ENCODE measurements at places on chromosomes 16 and 17.

DNA sequence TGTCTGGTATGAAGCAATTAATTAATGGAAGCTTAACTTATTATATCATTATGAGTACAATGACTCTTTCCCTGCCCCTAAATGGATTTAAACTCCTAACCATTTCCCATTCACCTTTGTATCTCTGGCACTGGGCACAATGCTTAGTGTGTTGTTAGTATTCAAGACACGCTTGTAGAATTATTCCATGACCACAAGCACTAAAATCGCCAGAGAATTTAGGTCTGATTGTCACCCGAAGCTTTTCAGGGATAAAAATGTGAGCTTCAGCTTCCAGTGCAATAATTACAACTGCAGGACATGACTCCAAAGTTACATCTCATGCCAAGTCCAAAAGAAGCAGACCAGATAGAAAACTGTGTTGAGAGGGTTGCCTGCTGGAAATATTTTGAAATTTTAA, 101.6 kb downstream of the CDH8 start:
- no peak for DNase-seq

DNA sequence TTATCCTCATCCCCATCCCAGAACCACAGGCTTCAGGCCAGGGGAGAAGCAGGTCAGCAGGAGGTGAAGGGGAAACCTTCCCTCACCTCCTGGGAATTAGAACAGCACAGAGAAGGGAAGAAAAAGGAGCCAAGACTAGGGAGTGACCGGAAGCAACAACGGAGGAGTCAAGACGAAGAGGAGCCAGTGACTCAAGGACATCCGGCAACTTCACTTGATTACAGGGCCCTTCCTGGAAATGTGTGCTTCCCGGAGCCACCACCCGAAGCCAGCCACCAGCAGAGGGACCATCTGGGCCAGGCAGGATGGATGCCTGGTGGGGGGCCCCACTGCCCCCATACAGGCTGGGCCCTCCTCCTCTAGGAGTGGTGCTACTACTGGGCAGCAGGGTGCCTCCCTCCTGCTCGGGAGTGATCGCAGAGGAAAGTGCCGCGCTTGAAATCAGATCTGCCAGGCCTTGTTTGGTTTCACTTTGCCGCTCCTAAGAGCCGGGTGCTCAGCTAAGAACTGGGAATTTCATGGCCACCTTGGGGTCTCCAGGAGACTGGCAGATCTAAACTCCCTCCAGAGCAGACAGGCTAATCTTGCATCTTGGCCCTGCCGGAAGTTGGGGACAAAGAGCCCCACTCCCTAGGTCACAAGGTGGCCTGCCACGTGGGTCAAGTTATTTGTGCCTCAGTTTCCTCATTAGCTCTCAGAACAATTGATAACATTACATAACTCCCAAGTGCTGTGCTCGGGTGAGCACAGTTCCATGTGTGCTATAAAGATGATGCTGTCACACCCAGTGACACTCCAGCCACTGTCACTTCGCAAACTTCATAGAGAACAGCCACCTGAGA, 6.6 kb downstream of the CDC42EP4 start:
- DNase-seq, result no peak

- no peak for DNase-seq
Observed at GRCh38 chr17:76039121-76039520, 12.0 kb upstream of the EVPL start.

GRCh38 chr16:70746708-70747424, 54.1 kb downstream of the VAC14 start:
- DNase-seq, result no peak
